ENCODE measurements at places on chromosomes 16 and 17. TPM values are rescaled to one million over a fixed set of nuclear protein-coding genes. Genes with fewer than 3 reads are reported as not detected.
A peak's percentile ranks its signal among the peaks of the same experiment; 100 is the strongest.

- no peak for DNase-seq
These were observed 25.5 kb downstream of the TMEM235 start for GRCh38 chr17:78256707-78257591.

The CTRB2 gene
- not detected for total RNA-seq

DNA sequence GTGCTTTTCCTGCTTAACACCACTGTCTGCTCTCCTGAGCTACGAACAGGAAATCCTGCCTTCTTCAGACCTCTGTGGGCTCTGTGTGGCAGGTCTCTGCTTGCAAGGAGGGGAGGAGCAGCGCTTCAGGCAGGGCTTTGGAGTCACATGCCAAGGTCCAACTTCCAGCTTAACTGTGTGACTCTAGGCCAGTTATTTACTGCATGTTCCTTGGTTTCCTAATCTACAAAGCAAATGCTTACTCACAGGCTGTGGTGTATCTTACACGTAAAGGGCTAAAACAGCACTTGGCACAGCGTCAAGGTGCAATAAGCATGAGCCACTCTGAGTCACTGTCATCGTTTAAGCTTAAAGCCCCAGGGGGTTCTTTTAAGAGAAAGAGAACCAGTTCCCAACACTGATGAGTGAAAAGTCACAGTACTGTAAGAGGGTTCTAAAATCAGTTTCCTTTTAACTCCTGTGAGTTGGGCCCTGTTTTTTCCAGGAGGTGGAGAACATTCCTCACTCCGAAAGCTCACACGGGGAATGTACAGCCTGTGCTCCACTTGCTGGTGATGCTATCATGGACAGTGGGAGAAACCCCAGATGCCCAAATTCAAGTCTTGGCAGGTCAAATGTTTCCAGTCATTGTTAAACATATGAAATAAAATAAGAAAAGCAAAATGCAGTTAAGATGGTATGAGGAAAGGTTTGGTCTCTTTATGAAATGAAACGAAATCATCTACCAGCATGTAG is 54.1 kb upstream of the BCAR1 start:
- DNase-seq: no peak

GRCh38 chr17:60528828-60529227 is 2.8 kb upstream of the APPBP2 start:
- peak; percentile 62 for DNase-seq

DNA sequence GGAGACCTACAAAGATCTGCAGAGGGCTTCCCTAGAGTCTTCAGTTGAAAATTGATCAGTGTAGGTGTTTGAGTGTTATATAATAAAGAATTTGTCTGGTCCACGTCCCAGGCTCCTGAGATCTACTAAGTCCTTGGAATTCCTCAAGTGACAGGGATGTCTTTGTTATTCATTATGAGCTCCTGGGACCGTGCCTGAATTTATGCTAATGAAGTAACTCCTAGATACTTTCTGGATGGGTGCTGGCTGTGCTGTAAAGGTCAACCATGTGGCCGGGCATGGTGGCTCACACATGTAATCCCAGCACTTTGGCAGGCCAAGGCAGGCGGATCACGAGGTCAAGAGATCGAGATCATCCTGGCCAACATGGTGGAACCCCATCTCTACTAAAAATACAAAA is 43.7 kb downstream of the CDC27 start:
- DNase-seq: no peak

DNA sequence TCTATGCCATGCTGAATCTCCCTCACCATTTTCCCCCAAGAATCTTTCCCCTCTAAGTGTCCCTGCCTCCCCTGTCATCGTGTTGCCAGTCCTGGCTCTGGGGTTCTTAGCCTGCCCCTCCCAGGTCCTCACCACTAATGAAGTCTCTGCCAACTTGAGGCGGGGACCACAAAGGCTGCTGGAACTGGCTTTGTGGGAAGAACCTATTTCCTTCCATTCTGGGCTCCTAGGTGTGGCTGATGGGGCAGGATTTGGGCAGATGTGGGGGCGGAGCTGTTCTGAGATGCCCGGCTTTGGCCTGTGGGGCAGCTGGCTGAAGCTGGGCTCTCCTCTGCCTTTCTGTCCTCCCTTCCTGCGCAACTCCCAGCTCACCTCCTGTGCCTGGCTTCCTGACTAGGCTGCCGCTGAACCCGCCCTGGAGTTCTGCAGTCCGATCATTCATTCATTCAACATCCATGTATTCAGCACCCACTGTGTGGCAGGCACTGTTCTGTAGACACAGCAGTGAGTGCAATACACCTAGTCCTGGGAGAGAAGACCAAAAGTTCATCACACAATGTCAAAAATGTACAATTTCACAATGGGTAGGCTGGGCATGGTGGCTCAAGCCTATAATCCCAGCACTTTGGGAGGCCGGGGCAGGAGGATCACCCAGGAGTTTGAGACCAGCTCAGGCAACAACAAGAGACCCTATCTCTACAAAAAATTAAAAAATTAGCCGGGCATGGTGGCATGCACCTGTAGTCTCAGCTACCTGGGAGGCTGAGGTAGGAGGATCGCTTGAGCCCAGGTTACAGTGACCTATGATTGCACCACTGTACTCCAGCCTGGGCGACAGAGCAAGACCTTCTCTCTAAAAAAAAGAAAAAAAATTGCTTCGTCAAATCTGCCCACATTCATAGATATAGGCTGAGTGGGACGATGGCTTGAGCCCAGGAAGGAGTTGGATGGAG is 1.9 kb upstream of the SNN start:
- DNase-seq: no peak

GRCh38 chr16:88790312-88791211 is 5.5 kb upstream of the PIEZO1 start:
- no peak for DNase-seq

The GDPD1 gene
- 1.2 TPM for total RNA-seq

The SRSF2 gene
- 145 TPM for total RNA-seq

The SMIM5 gene
- 5.3 TPM for total RNA-seq

The ZNF689 gene
- total RNA-seq: 13.6 TPM

GRCh38 chr16:84416407-84417321 is 48.3 kb downstream of the ATP2C2 start:
- no peak for DNase-seq

The GPRC5B gene
- total RNA-seq: 29.4 TPM

- no peak for DNase-seq
These were observed 30.4 kb upstream of the ERN1 start for GRCh38 chr17:64160378-64160777.

GRCh38 chr16:28607116-28607623 is 2.7 kb downstream of the SULT1A1 start:
- DNase-seq: no peak

DNA sequence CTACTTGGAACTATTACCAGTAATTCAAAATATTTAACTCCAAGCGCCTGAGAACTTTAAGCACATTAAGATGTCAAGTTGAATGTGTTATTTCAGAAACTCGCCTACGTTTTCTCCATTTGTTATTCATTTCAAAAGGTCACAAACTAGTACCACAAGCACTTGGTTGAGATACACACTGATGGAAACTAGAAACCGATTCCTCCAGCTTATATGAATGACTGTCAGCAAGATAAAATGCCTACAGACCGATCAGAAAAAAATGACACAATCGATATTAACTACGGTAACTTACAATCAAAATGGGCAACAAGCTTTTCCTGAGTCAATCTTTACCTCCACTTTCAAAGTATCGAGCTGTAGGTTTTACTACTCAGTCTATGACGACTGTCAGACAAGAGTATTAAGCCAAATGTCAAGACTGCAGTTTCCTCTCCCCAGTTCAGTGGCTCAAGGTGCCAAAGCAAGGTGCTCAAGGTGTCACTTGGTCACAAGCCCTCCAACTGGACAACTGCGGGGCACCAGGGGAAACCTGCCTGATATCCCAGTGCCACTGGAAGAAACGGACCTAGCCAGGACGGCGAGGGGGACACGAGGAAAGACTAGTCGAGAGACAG is 678 bp downstream of the SRP68 start:
- DNase-seq: no peak

DNA sequence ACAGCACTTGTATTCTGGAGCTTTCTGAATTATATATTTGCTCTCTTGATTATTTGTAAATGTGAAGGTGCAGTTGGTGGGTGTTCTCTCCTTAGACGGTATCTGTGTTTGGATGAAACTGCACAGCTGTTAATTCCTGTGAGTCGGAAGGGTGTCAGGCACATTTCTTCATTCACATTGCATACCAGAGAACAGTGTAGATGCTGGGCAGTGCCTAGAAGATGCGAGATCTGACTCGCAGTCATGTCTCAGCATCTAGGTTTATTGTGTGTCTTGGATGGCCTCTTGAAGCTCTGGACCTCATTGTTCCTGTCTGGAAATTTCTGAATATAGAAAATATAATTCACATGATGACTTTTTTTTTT is 61.2 kb downstream of the CLEC16A start:
- no peak for DNase-seq

The NRN1L gene
- 1.7 TPM for total RNA-seq

The MTMR4 gene
- total RNA-seq: 28.0 TPM

GRCh38 chr17:12282056-12282455 is 261.4 kb downstream of the MAP2K4 start:
- peak; percentile 34 for DNase-seq

DNA sequence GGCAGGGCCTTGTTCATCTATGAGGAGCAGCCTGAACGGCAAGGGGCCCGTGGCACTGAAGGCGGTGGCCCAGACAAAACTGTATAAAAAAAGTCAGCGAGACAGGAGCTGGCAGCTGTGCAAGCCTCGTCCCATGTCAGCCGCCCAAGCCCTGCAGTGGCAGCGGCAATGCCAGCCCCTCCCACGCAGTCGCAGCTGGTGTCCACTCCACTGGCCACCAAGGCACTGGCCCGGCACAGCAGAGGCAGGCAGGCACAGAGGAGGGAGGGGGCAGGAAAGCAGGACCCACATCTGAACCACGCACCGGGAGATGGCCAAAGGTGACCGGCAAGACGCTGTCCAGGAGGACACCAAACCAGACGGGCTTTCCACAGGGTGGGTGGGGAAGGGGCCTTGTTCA is 15.9 kb upstream of the C16orf95 start:
- no peak for DNase-seq

GRCh38 chr17:15447928-15448579 is 19.4 kb downstream of the CDRT4 start:
- DNase-seq: no peak

DNA sequence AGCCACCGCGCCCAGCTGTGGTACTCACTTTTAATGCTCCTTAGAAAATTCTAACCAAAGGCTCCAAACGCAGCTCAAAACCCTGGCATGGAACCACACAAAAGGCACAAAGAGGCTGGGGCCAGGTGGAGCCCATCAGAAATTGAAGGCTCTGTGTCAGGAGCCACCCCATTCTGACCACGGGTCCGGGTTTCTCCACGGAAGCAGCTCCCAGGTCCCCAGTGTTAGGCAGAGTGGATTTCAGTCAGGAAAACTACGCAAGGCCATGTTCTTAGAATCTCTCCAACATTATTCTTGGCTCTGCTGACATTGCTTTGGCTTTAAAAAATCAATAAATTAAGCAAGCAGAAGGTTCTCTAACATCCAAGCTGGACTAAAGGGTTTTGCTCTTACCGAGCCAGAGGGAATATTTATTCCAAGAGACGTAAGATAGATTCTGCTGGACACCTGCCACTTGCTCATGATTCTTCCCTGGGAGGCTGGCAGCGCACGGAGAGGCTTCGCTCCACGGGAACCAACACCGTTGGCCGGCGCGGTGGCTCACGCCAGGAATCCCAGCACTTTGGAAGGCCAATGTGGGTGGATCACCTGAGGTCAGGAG is 93.5 kb downstream of the NXN start:
- no peak for DNase-seq

The NOXO1 gene
- 0.52 TPM for total RNA-seq

- DNase-seq: no peak
These were observed 192.7 kb downstream of the RPTOR start for GRCh38 chr17:80737106-80738019.

The SMIM36 gene
- total RNA-seq: not detected

GRCh38 chr17:61570118-61570517 is 20.9 kb downstream of the NACA2 start:
- no peak for DNase-seq

GRCh38 chr17:58944166-58944565 is 162.5 kb downstream of the TRIM37 start:
- DNase-seq: no peak

GRCh38 chr17:10633738-10634379 is 23.2 kb downstream of the MYH3 start:
- DNase-seq: no peak

DNA sequence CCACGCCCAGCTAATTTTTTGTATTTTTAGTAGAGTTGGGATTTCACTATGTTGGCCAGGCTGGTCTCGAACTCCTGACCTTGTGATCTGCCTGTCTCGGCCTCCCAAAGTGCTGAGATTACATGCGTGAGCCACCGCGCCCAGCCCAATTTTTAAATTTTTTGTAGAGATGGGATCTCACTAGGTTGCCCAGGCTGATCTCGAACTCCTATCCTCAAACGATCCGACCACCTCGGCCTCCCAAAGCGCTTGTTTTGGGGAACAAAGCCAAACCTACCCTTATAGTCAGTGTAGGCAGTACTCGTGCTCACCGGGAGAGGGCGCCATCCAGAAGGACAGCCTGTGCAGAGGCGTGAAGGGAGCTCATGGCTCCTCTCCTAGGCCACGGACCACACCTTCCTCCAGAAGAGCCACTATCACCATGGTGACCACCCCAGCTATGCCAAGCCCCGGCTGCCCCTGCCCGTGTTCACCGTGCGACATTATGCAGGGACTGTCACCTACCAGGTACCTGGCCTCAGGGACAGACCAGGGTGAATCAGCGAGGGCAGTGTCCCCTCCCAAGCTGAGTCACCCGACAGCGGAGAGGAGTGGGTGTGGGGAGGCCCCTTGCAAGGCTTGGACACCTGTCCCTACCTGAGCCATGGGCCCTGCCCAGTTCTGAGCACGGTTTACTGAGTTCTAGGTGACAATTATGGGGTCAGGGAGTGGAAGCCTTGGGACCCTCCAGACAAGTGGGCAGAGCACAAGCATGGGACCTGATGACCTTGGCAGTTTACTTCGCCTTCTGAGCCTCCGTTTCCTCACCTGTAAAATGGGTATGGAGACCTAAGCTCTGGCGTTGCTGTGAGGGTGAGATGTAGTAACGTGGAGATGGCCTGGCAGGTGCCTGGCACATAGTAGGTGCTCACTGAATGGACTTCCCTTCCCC is 13.7 kb downstream of the MYO15B start:
- no peak for DNase-seq

GRCh38 chr17:42759982-42760651 is 910 bp upstream of the RAMP2 start:
- DNase-seq: no peak

GRCh38 chr17:3744014-3744413 is 20.3 kb downstream of the HASPIN start:
- DNase-seq: no peak

DNA sequence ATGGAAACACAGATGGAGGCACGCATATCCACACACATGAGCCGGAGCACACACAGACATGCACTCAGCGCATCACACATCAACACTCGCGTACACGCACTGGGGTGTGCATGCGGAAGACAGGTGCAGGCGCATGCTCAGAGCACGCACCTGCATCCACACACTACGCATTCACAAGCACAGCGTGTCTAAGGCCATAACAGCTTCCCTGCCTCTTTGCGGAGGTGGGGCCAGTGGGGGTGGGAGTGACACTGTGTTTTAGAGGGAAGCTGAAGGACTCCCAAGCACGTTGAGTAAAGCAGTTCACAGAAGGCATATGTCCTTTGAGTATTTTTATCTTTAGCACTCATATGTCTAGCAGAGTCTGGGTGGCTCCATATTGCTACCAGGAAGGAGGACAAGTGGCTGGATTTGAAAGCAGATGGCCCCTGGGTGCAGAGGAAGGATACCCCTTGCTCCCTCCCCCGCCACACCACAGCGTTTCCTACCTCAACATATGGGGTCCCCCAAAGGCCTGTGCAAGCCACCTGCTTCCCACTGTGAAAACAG is 68.6 kb upstream of the TOB1 start:
- DNase-seq: no peak

- no peak for DNase-seq
These were observed 241.7 kb downstream of the SEC14L1 start for GRCh38 chr17:77382356-77382911.
